ENCODE measurements at places on chromosomes 12 and 14.

DNA sequence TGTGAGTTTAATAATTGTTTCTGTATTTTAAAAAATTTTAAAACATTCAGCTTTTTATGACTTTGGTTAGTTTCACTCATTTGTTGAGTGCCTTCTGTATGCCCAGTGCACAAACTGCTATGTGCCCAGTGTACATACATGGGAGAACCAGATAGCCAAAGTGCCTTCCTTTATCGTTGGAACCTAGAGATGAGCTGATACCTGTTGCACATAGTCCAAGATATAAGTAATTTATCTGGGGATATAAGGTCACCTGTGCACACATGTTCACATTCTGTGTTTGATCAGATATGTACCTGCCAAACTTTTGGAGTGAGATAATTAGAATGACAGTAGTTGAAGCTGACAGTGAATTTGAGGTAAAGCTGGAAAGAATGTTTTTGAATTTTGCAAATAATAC is 37.9 kb downstream of the RAB21 start:
- DNase-seq, result no peak

GRCh38 chr14:94509356-94509755 is at the start of gene SERPINA12:
Gene SERPINA12, minus strand, starts transcription at chr14:94509469. Its CDS starts 11,072 bp downstream, at chr14:94498397.
- DNase-seq, result no peak

DNA sequence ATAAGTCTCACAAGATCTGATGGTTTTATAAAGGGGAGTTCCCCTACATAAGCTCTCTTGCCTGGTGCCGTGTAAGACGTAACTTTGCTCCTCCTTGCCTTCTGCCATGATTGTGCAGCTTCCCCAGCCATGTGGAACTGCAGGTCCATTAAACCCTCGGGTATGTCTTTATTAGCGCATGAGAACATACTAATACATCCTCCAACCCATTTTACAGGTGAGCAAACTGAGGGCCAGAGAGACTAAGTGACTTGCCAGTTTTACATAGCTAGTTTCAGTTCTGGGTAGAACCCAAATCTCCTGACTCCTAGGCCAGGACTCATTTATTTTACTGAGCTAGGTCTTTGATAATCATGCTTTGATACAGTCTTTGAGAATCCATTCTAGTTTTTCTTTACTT is 406.9 kb downstream of the RAD51B start:
- DNase-seq, result no peak

DNA sequence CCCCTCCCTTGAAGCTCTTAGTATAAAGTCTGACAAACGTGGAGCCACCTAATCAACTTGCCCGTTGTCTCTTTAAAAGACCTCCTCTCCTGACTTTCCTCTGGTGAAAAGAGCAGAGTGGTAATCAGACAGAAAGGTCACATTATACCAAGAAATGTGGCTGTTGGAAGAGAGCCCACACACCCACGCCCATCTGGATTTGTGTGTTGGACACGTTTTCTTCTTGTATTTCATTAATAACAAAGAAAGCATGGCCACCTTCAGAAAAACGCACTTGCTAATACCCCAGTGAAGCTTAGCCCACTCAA is 41.3 kb downstream of the CCDC60 start:
- no peak for DNase-seq

DNA sequence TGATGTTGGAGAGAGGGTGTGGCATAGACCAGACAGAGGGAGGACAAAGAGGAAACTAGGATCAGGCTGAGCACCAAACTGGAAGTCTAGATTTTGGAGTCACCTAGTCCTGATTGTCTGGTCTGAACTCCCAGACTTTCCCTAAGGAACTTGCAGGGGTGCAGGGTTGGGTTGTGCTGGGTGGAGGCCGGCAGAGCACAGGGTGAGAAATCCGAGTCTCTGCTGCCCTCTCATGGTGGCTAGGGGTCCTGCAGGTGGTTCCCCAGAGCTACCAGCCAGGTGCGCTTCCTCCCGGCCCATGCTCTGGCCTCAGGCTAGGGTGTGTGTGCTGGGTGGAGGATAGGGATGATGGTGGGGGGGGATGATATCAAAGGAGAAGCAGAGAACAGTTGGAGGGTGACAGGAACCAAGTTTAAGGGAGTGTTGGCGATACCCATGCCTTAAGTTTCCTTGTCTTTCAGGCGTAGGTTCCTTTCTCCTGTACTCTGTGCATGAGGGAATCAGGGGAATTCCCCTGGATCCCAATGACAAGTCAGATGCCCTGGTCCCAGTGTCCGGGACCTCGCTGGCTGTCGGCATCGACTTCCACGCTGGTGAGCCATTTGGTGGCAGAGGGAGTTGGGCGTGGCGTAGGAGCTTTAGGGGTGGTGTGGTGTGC is 33.5 kb upstream of the NXPH4 start:
- DNase-seq, result peak; percentile 98

DNA sequence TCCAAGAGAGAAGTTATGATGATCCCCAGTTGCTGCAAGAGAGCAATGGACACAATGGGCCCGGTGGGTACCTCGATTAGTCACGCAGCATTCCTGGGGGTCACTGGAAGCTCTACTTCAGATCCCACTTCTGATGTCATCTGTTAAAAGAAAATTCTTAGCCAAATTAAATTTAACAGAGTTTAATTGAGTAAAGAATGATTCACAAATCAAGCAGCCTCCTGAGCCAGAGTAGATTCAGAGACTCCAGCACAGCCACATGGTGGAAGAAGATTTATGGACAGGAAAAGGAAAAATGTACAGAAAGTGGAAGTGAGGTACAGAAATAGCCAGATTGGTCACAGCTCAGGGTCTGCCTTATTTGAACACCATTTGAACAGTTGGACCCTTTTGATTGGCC is 107.5 kb downstream of the SPTSSA start:
- DNase-seq, result no peak

DNA sequence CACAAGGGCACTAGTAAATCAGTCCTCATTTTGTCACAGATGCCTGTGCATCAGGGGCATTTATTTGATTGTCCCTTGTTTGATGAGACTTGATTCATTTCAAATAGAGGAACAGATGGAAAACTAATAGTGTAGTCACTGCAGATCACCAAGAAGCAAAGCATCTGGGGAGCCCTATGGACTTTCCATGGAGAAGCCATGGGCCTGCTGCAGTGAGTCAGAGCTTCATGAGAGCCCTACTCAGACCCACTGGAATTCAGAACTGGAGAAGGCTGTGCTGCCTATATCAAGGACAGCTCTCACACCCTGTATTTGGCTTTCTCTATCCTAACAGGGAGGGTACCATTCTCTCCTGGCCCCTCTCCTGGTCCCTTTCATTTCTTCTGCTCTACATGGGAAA is 126.2 kb downstream of the GRIP1 start:
- no peak for DNase-seq
